ENCODE measurements at places on chromosomes 5 and 9.

DNA sequence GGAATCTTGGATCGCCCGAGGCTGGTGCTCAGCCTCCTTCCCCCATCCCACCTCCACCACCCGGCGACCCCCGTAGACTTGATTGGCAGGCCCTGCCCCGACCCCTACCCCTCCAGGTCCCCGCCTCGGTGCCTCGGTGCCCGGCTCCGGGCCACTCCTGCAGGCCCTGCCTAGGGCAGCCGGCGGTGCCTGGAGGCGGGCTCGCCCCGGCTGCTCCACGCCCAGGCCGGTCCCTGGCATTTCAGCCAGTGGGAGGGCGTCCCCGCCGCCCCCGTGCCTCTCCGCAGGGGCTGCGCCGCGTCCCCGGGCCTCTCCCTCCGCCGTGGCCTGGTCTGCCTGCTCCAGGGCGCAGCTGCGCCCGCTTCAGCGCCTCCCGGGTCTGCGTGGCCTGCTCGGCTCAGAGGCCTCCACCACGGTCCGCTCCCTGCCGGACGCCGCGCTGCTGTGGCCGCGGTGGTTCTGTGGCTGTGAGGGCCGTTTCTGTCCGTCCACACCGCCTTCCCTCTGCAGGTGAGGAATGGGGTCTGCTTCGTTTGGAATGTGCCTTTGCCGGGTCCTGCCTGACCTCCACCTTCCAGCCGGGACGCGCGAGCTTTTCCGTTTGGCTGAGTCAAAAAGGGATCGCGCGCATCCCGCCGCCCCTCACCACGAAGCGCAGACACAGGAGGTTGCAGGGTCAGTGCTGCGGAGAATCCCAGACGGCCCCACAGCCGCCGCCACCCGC lies 48.3 kb upstream of the IRX4 start:
- no peak for DNase-seq

- DNase-seq = no peak
These were observed 27.4 kb downstream of the JMY start for GRCh38 chr5:79263290-79263689.

DNA sequence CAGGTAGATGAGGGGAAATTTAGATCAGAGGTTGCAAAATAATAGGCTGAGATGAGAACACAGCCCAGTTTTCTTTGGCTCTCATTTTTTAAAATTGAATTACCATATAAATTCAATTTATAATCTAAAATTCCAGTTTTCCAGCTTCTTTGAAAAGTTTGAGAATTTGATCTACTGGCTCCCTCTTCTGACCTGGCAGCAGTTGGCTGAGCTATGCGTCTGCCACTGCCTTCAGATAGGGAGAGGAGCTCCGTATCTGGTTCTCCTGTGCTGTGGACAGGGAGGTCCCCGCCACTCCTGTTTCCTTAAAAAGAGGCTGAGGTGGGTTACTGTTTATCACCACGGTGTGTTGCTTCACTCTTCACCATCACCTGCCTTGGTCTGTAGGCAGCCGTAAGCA lies 103.7 kb downstream of the ARHGAP26 start:
- no peak for DNase-seq

- DNase-seq = peak; percentile 8
These were observed 65.2 kb downstream of the TMC1 start for GRCh38 chr9:72586388-72587130.

DNA sequence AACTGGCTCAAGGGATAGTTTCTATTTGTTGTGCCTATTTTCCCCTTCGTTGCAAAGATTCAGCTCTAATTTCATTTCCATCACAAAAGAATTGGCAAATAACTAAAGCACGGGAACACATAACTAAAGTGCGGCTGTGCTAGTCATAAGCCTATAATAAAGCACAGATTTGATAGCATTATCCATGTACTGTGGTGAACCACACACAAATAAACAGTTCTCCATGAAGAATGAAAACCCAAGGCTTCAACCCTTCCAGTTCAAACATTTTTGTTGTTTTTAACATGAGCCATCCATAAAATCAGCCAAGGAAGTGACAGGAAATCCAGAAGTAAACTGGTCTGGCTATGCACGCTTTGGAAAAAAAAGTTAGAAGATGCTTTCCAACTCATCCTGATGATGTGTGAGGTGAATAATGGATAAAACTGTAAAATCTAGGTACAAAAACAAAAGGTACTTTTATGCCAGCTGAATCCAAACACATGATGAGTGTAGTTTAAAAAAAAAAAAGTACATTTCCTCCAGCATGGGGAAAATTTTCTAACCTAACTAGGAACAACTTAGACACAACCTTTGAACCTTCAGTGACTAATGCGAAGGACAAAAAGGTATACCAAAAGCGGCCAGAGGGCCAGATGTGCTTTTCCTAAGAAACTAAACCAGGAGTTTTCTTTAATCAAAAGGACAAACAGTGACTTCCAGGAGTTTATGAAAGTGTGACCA lies 10.2 kb downstream of the ZNF608 start:
- no peak for DNase-seq

- no peak for DNase-seq
These were observed 237.9 kb downstream of the TMEM38B start for GRCh38 chr9:105932276-105932675.

- DNase-seq = no peak
These were observed 307.0 kb downstream of the ARRDC3 start for GRCh38 chr5:91076138-91076537.

GRCh38 chr9:108665521-108666239 lies 190.1 kb downstream of the ACTL7B start:
- no peak for DNase-seq

DNA sequence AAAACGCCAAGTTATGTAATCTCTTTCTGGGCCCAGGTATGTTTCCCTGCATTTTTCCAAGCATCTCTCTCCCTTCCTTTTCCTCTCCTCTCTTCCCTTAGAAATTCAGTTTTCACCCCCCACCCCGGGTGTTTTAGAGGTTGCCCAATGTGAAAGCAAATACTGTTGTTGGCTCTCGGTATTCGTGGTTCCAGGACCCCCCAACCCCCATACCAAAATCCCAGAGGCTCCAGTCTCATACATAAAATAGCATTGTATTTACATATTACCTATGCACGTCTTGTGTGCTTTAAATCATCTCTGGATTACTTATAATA lies 48.8 kb downstream of the ACER2 start:
- no peak for DNase-seq

DNA sequence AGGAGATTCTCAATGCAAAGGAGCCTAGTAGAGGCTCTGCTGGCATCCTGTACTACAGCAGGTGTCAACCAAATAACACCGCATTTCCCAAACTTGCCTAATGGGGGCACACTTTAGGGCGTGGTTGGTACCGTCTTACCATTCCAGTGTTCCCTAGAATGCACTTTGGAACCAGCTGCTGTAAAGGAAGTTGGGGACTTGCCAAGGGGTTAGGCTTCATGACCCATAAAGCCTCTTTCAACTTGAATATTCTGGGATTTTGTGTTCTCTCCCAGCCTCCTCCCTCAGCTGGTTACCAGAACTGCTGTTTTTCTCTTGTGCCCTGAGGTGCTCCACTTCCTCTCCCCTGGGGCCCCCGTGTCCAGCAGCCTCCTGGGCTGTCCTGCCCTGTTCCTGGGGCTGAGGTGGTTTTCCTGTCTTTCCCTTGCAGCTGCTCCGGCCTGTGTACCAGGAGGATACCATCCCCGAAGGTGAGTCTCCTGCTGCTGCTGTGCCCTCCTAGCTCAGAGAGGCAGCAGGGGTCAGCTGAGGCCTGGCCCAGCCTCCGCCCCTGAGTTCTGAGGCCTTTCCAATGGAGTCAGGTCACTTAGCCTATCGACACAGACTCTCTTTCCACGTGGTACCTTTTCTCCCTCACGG lies 44.7 kb downstream of the RGS3 start:
- no peak for DNase-seq

DNA sequence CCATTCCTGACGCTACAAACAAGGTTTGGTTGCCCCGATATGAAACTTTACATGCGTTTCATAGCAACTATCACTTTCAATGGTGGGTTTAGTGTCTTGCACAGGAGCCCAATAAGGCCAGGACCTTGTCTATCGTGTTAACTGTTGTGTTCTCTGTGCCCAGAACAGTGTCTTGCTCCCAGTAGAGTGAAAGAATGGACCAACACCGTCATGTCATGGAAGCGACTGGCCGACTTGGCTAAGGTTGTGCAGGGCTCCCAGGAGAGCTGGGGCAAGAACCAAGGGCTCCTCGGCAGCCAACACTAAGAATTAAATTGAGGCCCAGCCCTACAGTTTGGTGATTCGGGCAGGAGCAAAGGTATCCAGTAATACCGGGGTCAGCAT lies 498 bp upstream of the ARHGEF37 start:
- no peak for DNase-seq

DNA sequence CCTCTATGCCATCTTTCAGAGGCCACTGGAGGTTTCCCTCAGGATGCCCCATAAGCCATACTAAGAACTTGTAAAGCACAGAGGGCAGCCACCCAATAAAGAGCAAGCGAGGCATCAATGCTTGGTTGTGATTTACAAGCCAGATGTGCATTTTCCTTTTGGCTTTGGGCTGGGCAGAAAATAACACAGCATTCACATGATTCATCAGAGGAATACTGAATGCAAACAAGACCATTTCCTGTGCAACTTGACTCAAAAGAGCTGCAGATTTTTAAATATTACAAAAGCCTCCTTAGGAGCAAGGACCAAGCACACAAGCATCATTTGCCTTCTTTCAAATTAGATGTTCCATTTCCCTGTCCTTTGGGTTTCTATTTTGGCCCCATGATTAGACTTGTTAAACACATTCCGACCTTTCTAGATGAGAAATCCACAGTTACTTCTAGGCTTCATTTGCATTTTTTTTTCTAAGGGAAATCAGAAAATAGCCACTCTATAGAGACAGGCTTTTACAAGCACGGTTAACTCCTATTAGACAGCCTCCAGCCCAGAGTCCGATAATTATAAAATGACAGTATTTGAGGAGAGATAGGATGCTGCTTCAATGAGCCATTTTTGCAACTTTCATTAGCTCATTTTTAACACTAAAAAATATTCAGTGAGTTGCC lies 207.8 kb downstream of the SEMA5A start:
- no peak for DNase-seq

DNA sequence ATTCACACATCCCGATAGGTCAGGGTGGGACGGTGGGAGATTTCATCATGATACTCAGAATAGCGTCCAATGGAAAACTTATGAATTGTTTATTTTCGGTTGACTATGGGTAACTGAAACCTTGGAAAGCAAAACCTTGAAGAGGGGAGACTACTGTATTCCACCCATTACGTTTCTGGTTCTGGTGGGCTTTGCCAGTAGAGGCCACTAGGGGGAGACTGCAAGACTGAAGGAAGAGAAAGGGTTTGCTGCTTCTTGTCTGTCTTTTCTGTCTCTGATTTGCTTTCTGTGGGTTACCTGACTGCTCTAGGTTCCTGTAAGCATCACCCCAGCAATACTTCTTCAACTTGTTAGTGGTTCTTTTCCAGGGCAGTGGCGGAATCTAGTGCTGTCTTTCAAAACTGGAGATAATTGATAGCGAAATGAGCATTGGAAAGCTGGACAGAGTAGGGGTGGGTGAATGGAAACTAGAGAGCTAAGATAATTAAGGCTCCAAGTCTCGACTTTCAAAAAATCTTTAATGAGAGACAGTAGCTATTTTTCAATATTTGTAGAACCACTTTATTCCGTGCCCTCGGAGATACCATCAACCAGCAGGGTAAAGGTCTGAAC lies 27.0 kb downstream of the GRIN3A start:
- no peak for DNase-seq

- no peak for DNase-seq
These were observed 246.6 kb downstream of the DEPDC1B start for GRCh38 chr5:60453186-60453976.

- no peak for DNase-seq
These were observed 6.0 kb downstream of the TMEM171 start for GRCh38 chr5:73126381-73126780.

Data from activated T-cell treated with anti-CD3 and anti-CD28 coated beads for 4 hours (primary cell).